Transverse colon (tissue), 4 donors: ENCODE measurements at places on chromosomes 6 and 20. TPM values are rescaled to one million over a fixed set of nuclear protein-coding genes. Genes with fewer than 3 reads are reported as not detected.
A peak's percentile ranks its signal among the peaks of the same experiment; 100 is the strongest.

GRCh38 chr6:116411284-116411623 is 40.5 kb downstream of the DSE start:
- DNase-seq, result no peak
- no peaks in the 10 kb centered on the region for H3K36me3 ChIP-seq
- H3K27me3 ChIP-seq, result no peaks in the 10 kb centered on the region
- H3K27ac ChIP-seq, result no peak overlapping the region

DNA sequence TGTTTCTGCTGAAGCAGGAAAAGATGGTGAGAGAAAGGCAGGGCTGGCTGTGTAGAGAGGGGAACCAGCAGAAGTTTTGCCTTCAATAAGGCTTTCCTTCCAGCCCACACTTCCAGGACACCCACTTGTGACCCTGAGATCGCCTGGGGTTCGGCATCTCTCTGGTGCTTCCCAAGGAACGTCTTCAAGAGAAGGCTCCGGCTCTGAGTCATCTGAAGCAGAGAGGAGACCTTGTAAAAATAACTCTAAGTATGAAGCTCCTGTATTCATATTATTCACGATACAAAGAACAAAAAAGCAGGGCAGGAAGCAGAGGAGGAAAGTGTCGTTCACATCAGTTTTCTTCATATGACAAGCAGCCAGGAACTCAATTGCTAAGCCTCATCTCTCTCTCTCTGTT is 95.4 kb upstream of the MRPS10 start:
- peak overlapping the region; percentile 71 for H3K27ac ChIP-seq
- H3K4me3 ChIP-seq, result no peak overlapping the region
- H3K36me3 ChIP-seq, result no peaks in the 10 kb centered on the region
- no peak for DNase-seq

- H3K4me3 ChIP-seq, result no peak overlapping the region
- DNase-seq, result no peak
- H3K27ac ChIP-seq, result no peak overlapping the region
- H3K27me3 ChIP-seq, result no peaks in the 10 kb centered on the region
Observed at GRCh38 chr6:142676027-142676443, 268.9 kb downstream of the HIVEP2 start.

GRCh38 chr6:15555101-15556038 is 107.5 kb downstream of the DTNBP1 start:
- no peak overlapping the region for H3K4me3 ChIP-seq
- H3K36me3 ChIP-seq, result no peaks in the 10 kb centered on the region
- H3K4me1 ChIP-seq, result no peaks in the 10 kb centered on the region
- no peak overlapping the region for H3K27ac ChIP-seq

GRCh38 chr6:37514321-37514771 is 14.7 kb upstream of the CCDC167 start:
- H3K27me3 ChIP-seq, result peaks cover 18% of the 10 kb centered on the region
- peaks cover 12% of the 10 kb centered on the region for H3K4me1 ChIP-seq
- H3K36me3 ChIP-seq, result no peaks in the 10 kb centered on the region
- H3K27ac ChIP-seq, result no peak overlapping the region

DNA sequence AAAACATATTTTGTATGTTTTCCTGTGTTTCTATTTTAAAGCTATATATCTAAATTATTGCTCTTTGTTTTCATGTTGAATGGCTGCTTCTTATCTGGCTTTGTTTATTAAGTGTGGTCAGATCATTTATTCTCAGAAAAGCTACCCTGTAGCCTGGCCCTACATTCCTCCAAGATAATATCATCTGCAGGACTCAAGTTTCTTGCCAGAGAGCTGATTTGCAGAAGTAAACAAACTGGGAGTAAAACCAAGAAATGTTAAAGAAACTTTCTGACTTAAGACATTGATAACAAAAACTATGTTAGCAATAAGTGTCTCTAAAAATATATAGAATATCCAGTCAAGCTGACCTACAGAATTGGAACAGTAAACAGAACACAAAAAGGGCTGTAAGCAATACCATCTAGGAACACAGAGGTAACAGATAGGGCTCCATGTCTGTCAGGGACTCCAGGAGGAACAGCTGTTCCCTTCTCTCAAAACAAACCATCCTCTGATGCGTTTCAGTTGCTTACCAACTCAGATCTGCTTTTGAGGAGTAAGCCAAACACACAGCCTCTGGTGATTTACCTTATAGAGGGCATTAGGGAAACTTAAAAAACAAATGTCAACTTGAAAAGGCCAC is 17.5 kb upstream of the CEP85L start:
- DNase-seq, result no peak
- H3K4me1 ChIP-seq, result peaks cover 5% of the 10 kb centered on the region
- no peak overlapping the region for H3K4me3 ChIP-seq
- no peaks in the 10 kb centered on the region for H3K27me3 ChIP-seq
- H3K27ac ChIP-seq, result peak overlapping the region; percentile 31
- no peaks in the 10 kb centered on the region for H3K36me3 ChIP-seq

DNA sequence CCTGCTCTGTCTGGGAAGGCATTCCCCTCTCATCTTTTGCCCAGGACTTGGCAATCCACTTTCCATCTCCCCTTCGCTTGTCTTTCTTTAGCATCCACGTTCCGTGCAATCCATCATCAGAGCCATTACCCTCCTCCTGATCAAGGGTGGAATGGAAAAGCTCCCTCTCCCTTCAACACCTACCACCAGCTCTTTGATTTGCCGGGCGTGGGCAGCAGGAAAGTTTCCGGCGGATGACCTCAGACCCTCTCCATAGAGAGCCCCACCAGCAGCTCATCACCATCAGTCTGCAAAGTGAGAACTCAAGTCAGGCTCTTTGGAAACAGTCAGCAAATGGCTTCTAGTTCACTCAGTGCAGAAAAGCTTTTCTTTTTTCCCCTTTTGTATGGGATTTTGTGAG is 76.2 kb downstream of the TSHZ2 start:
- DNase-seq, result no peak
- H3K36me3 ChIP-seq, result no peaks in the 10 kb centered on the region
- no peaks in the 10 kb centered on the region for H3K27me3 ChIP-seq
- H3K4me1 ChIP-seq, result no peaks in the 10 kb centered on the region

DNA sequence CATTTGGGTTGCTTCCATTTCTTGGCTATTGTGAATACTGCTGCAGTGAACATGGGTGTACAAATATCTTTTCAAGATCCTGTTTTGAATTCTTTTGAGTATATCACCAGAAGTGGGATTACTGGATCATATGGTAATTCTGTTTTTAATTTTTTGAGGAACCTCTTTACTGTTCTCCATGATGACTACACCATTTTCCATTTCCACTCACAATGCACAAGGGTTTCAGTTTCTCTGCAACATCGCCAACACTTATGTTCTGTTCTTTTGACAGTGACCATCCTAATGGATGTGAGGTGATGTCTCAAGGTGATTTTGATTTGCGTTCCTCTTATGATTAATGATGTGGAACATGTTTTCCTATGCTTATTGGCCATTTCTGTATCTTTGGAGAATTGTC is 214.4 kb upstream of the ZFP64 start:
- no peaks in the 10 kb centered on the region for H3K4me1 ChIP-seq
- H3K36me3 ChIP-seq, result no peaks in the 10 kb centered on the region
- H3K4me3 ChIP-seq, result no peak overlapping the region
- H3K27me3 ChIP-seq, result peaks cover 3% of the 10 kb centered on the region
- H3K27ac ChIP-seq, result no peak overlapping the region

- peaks cover 6% of the 10 kb centered on the region for H3K27me3 ChIP-seq
- H3K36me3 ChIP-seq, result no peaks in the 10 kb centered on the region
- H3K4me1 ChIP-seq, result no peaks in the 10 kb centered on the region
- no peak for DNase-seq
- no peak within 1 kb of the TSS for H3K27ac ChIP-seq
Observed at GRCh38 chr20:34240693-34241615, at the start of gene ASIP. TSS of gene ASIP (plus strand) at chr20:34241423. CDS start at chr20:34260375, 18,952 bp downstream.

GRCh38 chr20:31987744-31988143 is 19.8 kb downstream of the XKR7 start:
- no peak overlapping the region for H3K4me3 ChIP-seq
- no peaks in the 10 kb centered on the region for H3K27me3 ChIP-seq
- DNase-seq, result no peak
- H3K27ac ChIP-seq, result no peak overlapping the region
- H3K36me3 ChIP-seq, result no peaks in the 10 kb centered on the region
- H3K4me1 ChIP-seq, result no peaks in the 10 kb centered on the region

DNA sequence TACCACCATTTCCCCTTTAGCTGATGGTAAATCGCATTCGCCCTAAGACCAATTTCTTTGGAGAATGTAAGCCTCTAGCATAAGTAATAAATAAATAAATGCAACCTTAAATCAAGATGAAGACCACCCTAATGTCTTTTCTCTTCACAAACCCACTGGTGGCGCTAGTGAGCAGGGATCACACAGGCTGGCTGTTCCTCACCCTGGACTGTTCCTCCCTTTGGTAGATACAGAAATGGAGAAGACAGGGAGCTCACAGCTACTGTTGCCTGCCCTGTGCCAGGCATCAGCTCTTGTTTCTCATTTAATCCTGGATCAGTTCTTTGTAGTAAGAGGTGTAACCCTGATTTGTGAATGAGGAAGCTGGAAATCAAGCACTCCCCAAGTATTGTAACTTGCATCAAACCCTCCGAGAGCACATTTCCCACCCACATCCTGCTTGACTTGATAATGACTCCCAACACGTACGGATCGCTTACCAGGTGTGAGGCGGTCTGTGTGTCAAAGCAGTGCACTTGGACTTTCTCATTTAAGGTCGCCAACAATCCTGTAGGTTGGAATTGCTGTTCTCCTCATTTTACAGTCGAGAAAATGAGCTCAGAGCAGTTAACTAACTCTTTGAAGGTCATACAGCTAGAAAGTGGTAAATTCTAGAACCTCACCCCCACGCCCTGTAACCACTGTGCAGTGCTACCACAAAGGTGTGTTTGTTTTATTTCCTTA is 236.1 kb downstream of the TSHZ2 start:
- no peak overlapping the region for H3K27ac ChIP-seq
- H3K4me3 ChIP-seq, result no peak overlapping the region
- no peaks in the 10 kb centered on the region for H3K36me3 ChIP-seq
- no peaks in the 10 kb centered on the region for H3K27me3 ChIP-seq
- no peaks in the 10 kb centered on the region for H3K4me1 ChIP-seq

DNA sequence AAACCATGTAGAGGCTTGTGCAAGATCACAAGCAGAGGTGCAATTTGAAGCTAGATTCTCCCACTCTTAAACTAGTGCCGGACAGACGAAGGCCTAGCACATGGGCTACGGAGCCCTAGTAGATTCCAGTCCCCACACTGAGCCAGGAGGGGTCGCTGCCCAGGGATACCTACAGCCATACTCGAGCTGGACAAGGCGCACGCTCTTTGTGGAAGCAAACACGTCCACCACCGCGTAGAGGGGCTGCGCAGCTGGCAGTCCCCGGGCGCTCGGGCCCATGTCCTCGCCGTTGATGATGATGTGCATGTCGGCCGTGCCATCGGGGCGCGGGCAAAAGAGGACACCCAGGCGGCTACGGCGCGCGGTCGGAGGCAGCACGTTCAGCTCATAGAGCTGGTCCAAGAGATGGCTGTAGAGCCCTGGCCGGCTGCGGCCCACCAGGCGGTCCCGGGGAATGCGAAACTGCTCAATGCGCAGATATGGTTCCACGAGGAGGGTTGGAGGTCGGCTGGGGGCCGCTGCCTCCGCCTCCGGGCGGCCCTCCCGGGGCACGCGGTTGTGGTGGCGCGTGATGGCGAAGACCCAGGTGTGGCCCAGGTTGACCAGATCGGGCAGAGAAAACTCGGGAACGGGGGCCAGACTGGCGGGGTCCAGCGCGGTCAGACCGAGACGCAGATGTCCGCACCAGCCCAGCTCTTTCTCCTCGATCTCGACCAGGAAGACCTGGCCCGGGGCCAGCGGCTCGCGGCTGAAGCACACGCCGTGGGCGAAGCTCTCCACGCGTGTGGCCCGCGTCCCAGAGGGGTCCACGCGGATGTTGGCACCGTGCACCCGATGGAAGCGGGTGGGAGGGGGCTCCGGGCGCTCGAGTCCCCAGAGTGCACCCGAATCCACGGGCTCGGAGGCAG is 677 bp downstream of the NEURL2 start:
- H3K36me3 ChIP-seq, result no peaks in the 10 kb centered on the region
- no peaks in the 10 kb centered on the region for H3K27me3 ChIP-seq
- H3K4me3 ChIP-seq, result peak overlapping the region; percentile 84
- peak; percentile 85 for DNase-seq
- peaks cover 41% of the 10 kb centered on the region for H3K4me1 ChIP-seq

GRCh38 chr6:98946879-98947410 is 801 bp downstream of the FBXL4 start:
- H3K4me3 ChIP-seq, result peak overlapping the region; percentile 76
- peaks cover 27% of the 10 kb centered on the region for H3K4me1 ChIP-seq
- no peaks in the 10 kb centered on the region for H3K36me3 ChIP-seq
- H3K27ac ChIP-seq, result peak overlapping the region; percentile 95
- H3K27me3 ChIP-seq, result no peaks in the 10 kb centered on the region

Gene CGAS
- 2.2 TPM for total RNA-seq

Gene BPIFB3
- total RNA-seq, result not detected

Gene TSBP1
- not detected for total RNA-seq

Gene SLA2
- not detected for total RNA-seq

Gene ILRUN
- 81.0 TPM for total RNA-seq
